ENCODE measurements at places on chromosomes 6 and 20.

GRCh38 chr20:47680804-47681529 lies 104.3 kb downstream of the SULF2 start:
- H3K27me3 ChIP-seq, result no peaks in the 10 kb centered on the region
- DNase-seq, result no peak
- H3K36me3 ChIP-seq, result no peaks in the 10 kb centered on the region

GRCh38 chr6:160041608-160042007 lies 72.7 kb downstream of the IGF2R start:
- no peak overlapping the region for H3K4me3 ChIP-seq
- H3K4me1 ChIP-seq, result no peaks in the 10 kb centered on the region
- H3K36me3 ChIP-seq, result no peaks in the 10 kb centered on the region

- no peak overlapping the region for H3K4me3 ChIP-seq
- H3K27ac ChIP-seq, result no peak overlapping the region
- no peaks in the 10 kb centered on the region for H3K4me1 ChIP-seq
- DNase-seq, result no peak
- H3K27me3 ChIP-seq, result no peaks in the 10 kb centered on the region
Observed at GRCh38 chr20:3446779-3447178, 24.0 kb upstream of the ATRN start.

DNA sequence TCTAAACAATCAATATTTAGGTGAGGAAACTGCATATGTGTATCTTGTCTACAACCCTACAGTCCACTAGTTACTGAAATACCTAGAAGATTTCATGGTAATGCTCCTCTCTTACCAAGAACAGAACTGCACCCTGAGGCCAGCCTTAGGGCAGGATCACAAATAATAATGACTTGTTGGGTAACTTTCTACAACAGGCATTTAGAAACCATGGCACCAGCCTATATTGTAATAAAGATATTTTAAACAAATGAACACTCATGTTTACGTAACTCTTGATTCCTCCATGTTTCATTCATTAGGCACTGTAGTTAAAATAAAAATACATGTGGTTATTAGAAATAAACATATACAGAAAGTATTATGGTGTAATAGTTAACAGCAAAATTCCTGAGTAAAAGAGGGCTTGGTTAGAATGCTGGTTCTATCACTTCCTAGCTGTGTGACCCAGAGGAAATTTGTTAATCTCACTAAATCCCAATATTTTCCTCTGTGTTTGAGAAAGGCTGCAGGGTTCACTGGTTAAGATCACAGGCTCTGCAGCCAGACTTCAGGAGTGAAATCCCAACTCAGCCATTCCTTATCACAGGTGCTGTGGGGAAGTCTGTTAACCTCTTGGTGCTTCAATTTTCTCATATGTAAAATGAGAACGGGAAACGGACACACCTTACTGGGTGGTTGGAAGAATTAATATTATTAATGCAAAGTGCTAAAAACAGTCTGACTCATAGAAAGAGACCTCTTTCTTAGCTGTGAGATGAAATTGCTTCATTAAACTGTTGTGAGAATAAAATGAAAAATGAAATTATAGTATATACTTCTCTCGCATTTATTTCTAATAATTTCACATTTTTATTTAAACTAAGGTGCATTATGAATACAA lies 8.5 kb downstream of the HMGN3 start:
- no peak overlapping the region for H3K27ac ChIP-seq
- H3K4me1 ChIP-seq, result no peaks in the 10 kb centered on the region
- H3K27me3 ChIP-seq, result no peaks in the 10 kb centered on the region
- DNase-seq, result no peak

DNA sequence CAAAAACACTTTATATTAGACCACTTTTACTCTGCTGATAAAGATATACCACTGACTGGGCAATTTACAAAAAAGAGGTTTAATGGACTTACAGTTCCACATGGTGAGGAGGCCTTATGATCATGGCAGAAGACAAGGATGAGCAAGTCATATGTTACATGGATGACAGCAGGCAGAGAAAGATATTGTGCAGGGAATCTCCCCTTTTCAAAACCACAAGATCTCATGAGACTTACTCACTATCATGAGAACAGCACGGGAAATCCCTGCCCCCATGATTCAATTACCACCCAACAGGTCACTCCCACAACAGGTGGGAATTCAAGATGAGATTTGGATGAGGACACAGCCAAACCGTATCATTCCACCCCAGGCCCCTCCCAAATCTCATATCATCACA lies 1383.8 kb upstream of the MAP3K7 start:
- H3K27me3 ChIP-seq, result no peaks in the 10 kb centered on the region
- H3K4me1 ChIP-seq, result no peaks in the 10 kb centered on the region
- no peaks in the 10 kb centered on the region for H3K36me3 ChIP-seq
- DNase-seq, result no peak
- no peak overlapping the region for H3K4me3 ChIP-seq
- H3K27ac ChIP-seq, result no peak overlapping the region

DNA sequence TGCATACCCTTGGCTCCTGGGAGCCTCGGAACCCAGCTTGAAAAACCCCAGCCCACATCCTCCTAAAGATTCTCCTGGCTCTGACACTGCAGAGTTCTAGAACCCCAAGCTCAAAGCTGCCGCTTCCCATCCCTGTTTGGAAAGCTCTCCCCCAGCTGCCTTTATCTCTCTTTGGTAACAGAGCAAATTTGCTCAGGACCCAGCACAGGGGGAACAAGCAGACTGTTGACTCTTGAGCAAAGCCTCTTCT lies 38.9 kb downstream of the HNF4A start:
- no peaks in the 10 kb centered on the region for H3K27me3 ChIP-seq
- H3K27ac ChIP-seq, result no peak overlapping the region
- no peaks in the 10 kb centered on the region for H3K4me1 ChIP-seq
- DNase-seq, result no peak
- no peak overlapping the region for H3K4me3 ChIP-seq

DNA sequence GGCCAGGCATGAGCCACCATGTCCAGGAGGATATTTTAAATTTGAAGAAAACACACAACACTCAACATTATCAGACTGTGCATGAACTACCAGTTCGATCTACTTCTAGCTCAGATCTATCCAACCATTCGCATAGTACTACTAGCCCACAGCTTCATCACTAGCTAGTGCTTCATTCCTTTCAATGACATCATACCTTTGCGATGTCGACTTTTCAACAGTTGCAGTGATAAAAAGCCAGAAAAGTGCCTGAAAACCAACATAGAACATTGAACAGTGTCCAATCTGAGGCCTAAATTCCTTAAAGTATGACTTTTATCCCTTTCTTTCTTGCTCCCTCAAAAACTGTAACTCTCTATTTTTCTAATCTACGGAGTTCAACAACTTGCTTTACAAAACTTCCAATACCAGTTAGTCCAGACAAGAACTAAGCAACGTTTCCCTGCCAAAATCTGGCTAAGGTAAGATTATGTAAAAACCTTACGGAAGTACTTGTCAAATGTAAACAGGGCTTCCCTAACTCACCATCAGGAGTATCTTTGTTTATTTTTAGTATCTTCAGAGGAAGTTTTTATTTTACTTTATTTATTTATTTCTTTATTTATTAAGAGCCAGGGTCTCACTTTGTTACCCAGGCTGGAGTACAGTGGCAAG lies 434.0 kb upstream of the JARID2 start:
- no peaks in the 10 kb centered on the region for H3K4me1 ChIP-seq
- H3K4me3 ChIP-seq, result no peak overlapping the region
- no peak for DNase-seq
- H3K27me3 ChIP-seq, result no peaks in the 10 kb centered on the region
- no peaks in the 10 kb centered on the region for H3K36me3 ChIP-seq
- H3K27ac ChIP-seq, result no peak overlapping the region

DNA sequence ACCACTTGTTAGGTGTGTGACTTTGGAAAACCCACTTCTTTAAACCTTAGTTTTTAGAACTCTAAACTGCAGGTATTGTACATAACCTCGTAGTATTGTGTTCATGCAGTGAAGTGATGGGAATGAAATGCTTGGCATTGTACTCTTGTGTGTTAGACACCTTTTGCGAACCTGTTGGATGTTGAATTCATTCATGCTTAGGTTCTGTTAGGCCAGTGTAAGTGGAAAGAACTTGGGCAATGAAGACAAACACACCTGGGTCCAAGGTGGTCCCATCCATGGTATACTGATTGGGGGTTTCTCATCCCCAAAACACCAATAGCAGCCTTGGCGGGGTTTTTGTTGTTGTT lies 1.2 kb downstream of the ANKRD6 start:
- no peaks in the 10 kb centered on the region for H3K36me3 ChIP-seq
- DNase-seq, result no peak
- H3K27ac ChIP-seq, result no peak overlapping the region
- H3K4me1 ChIP-seq, result no peaks in the 10 kb centered on the region
- no peak overlapping the region for H3K4me3 ChIP-seq

GRCh38 chr20:61969806-61970205 lies 95.9 kb downstream of the TAF4 start:
- no peaks in the 10 kb centered on the region for H3K27me3 ChIP-seq
- H3K27ac ChIP-seq, result no peak overlapping the region
- no peaks in the 10 kb centered on the region for H3K4me1 ChIP-seq
- no peaks in the 10 kb centered on the region for H3K36me3 ChIP-seq
- no peak for DNase-seq

Data from Karpas-422 (cell line).